Activated CD4-positive, CD25-positive, alpha-beta regulatory T cell treated with anti-CD3 and anti-CD28 coated beads, Interleukin-2, amount 50 U/mL, for 72 hours (primary cell): ENCODE measurements at places on chromosomes 16 and 17.

- DNase-seq, result no peak
Measured at GRCh38 chr16:17149904-17150483, 320.8 kb downstream of the XYLT1 start.

- no peak for DNase-seq
Measured at GRCh38 chr16:27444015-27444414, 42.0 kb downstream of the IL21R start.

- no peak for DNase-seq
Measured at GRCh38 chr17:27982688-27983087, 59.8 kb upstream of the NLK start.

DNA sequence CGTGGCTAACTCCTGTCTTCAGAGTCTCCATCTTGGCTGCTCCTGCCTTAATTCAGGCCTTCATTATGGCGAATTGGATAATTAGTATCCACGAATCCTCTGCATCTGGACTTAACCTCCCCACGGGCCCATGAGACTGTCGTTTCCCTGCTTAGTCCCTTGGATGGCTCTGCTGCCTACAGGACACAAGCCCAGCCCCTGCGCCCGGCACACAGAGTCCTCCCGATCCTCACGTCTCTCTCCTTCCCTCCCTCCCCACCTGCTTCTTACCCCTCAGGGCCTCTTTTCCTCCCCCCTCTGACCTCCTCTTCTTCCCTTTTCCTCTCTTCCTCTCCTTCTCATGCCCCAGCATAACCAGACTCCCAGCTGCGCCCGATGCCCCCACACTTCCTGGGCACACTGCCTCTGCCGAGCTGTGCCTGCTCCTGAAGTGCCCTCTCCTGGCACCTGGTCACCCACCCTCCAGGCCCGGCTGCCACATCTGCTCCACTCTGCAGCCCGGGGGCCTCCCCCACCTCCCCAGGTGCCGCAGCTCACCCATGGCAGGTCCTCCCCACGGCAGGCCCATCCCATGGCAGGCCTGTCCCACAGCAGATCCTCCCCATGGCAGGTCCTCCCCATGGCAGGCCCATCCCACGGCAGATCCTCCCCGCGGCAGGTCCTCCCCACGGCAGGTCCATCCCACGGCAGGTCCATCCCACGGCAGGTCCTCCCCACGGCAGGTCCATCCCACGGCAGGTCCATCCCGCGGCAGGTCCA, 45.9 kb downstream of the RPH3AL start:
- DNase-seq, result no peak

GRCh38 chr17:61947367-61948078, 19.7 kb upstream of the INTS2 start:
- no peak for DNase-seq

GRCh38 chr16:69132424-69133252, at the start of the genes CHTF8 and UTP4:
CHTF8 (minus strand) TSS chr16:69132588; CDS start chr16:69121458, 11,130 bp downstream.
UTP4 (plus strand) TSS chr16:69132649; CDS start chr16:69133460, 811 bp downstream.
- DNase-seq, result peak; percentile 87

GRCh38 chr17:4968486-4969046, 949 bp upstream of the SPAG7 start:
- peak; percentile 45 for DNase-seq

GRCh38 chr17:47837401-47838039, 3.6 kb downstream of the SCRN2 start:
- DNase-seq, result no peak
